Thyroid gland (tissue), 4 donors: ENCODE measurements at places on chromosomes 2 and 18.

GRCh38 chr2:5915881-5916310, 223.7 kb downstream of the SOX11 start:
- peak; percentile 3 for DNase-seq

- DNase-seq: no peak
Measured at GRCh38 chr18:22311301-22311700, 106.4 kb downstream of the CTAGE1 start.

DNA sequence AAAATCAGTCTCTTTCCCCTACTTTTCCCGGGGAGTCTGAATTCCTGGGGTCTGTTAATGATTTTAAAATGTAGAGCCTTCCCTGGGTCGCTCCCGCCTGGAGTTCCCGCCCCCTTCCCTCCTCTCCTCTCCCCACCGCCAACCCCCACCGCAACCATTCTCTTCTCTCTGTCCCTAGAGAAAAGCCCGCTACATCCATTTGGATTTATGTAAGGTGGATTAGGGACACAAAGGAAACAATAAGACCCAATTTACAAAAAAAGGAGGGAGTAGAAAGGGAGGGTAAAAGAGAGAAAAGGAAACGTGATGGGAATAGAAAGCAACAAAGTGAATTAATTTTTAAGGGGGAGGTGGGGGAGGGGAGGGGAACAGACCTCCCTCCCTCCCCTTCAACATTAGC, 2.2 kb downstream of the EPHA4 start:
- DNase-seq: no peak

- DNase-seq: peak; percentile 89
Measured at GRCh38 chr2:222548992-222549391, 106.9 kb downstream of the FARSB start.

- no peak for DNase-seq
Measured at GRCh38 chr18:70127359-70127758, 78.1 kb downstream of the RTTN start.

DNA sequence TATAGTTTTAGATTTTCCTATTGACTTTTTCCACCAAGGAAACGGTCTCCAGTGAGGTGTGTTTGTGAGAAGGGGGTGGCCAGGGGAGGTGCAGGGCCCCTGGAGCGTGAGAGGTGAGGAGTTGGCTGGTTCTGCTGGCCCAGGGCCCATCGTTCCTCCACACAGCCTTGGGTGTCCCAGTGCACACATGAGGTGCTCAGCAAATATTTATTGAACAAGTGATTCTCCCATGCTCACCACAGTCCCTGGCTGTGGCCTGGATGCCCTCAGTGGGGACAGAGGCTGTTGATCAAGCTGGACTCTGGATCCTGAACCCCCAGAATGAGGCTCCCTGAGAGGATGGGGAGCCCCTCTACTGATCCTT, 5.0 kb downstream of the HAAO start:
- DNase-seq: no peak

- DNase-seq: peak; percentile 71
Measured at GRCh38 chr18:55998071-55998522, 410.1 kb upstream of the TCF4 start.
